ENCODE measurements at places on chromosomes 5 and 9. TPM values are rescaled to one million over a fixed set of nuclear protein-coding genes. Genes with fewer than 3 reads are reported as not detected.

GRCh38 chr5:33068786-33069185 lies 357.7 kb downstream of the NPR3 start:
- peak; percentile 66 for DNase-seq

GRCh38 chr5:143304836-143305475 lies 98.5 kb downstream of the NR3C1 start:
- DNase-seq = peak; percentile 53

GRCh38 chr5:133506181-133506580 lies 106.2 kb downstream of the FSTL4 start:
- no peak for DNase-seq

PRDM12 gene
- total RNA-seq = not detected

PDZD2 gene
- total RNA-seq = 7.1 TPM

PCDHGB5 gene
- not detected for total RNA-seq

GRCh38 chr5:14728459-14728938 lies 64.0 kb downstream of the OTULIN start:
- no peak for DNase-seq

All from M059J (cell line).